ENCODE measurements at places on chromosomes 3 and 15. TPM values are rescaled to one million over a fixed set of nuclear protein-coding genes. Genes with fewer than 3 reads are reported as not detected.

- peaks cover 13% of the 10 kb centered on the region for H3K4me1 ChIP-seq
- no peaks in the 10 kb centered on the region for H3K36me3 ChIP-seq
- no peak for DNase-seq
- H3K27me3 ChIP-seq: no peaks in the 10 kb centered on the region
Measured at GRCh38 chr3:150762662-150763121, 277 bp downstream of the SIAH2 start.

DNA sequence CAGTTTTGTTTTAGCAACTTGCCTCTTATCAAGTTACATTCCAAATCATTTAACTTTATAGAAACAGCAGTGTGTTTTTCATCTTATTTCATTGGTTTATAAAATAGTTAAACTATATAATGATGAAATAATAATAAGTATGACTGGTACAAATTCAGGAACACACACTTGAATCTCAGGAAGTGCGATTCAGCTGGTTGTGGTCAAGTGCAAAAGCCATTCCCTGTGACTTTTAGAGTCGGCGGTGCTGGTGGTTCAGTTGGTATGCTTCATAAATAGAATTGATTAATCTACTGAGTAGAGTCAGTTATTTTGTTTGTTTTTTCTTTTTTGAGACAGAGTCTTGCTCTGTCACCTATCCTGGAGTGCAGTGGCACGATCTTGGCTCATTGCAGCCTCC is 22.7 kb downstream of the SACM1L start:
- H3K36me3 ChIP-seq: peaks cover 78% of the 10 kb centered on the region
- DNase-seq: no peak
- no peak overlapping the region for H3K4me3 ChIP-seq
- peaks cover 5% of the 10 kb centered on the region for H3K4me1 ChIP-seq
- no peaks in the 10 kb centered on the region for H3K27me3 ChIP-seq
- no peak overlapping the region for H3K27ac ChIP-seq

GRCh38 chr3:186520957-186521842 is 23.0 kb downstream of the CRYGS start:
- no peak overlapping the region for H3K4me3 ChIP-seq
- H3K27ac ChIP-seq: peak overlapping the region; percentile 22
- no peaks in the 10 kb centered on the region for H3K36me3 ChIP-seq
- peaks cover 49% of the 10 kb centered on the region for H3K4me1 ChIP-seq
- no peaks in the 10 kb centered on the region for H3K27me3 ChIP-seq
- no peak for DNase-seq

- H3K4me3 ChIP-seq: no peak overlapping the region
- H3K27me3 ChIP-seq: no peaks in the 10 kb centered on the region
- H3K4me1 ChIP-seq: no peaks in the 10 kb centered on the region
- no peak overlapping the region for H3K27ac ChIP-seq
Measured at GRCh38 chr3:16118396-16118795, 56.1 kb upstream of the GALNT15 start.

DNA sequence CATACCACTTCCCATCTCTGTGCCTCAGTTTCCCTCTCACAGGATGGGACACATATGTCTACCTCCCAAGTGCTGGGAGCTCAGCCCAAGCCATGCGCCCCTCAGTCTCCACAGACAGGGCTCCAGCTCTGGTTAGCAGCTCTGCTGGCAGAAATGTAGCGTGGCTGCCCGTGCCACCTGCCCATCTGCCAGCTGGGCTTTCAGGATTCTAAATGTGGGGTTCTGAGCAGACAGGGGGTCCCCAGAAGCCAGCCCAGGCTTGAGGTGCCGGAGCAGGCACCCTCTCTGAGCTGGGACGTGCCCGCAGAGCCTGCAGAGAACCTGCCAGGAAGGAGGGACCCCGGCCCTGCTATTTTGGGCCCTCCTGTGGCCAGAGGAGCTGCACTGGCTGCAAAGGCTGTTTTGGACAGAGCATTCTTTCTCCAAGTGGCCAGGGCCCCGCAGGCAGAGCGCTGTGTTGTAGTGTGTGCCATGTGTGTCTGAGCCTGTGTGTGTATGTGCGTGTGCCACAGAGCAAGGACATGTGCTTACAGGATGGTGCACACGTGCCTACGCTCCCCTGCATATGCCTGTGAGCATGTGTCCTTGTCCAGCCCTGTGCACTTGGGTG is 31.7 kb downstream of the PSTPIP1 start:
- DNase-seq: peak; percentile 12
- H3K36me3 ChIP-seq: peaks cover 71% of the 10 kb centered on the region
- peaks cover 69% of the 10 kb centered on the region for H3K4me1 ChIP-seq
- no peak overlapping the region for H3K27ac ChIP-seq
- no peaks in the 10 kb centered on the region for H3K27me3 ChIP-seq
- H3K4me3 ChIP-seq: no peak overlapping the region

GRCh38 chr3:46981932-46982471 is 2.5 kb downstream of the NBEAL2 start:
- H3K27ac ChIP-seq: peak overlapping the region; percentile 31
- no peak for DNase-seq

The LMAN1L gene
- 0.72 TPM for total RNA-seq

DNA sequence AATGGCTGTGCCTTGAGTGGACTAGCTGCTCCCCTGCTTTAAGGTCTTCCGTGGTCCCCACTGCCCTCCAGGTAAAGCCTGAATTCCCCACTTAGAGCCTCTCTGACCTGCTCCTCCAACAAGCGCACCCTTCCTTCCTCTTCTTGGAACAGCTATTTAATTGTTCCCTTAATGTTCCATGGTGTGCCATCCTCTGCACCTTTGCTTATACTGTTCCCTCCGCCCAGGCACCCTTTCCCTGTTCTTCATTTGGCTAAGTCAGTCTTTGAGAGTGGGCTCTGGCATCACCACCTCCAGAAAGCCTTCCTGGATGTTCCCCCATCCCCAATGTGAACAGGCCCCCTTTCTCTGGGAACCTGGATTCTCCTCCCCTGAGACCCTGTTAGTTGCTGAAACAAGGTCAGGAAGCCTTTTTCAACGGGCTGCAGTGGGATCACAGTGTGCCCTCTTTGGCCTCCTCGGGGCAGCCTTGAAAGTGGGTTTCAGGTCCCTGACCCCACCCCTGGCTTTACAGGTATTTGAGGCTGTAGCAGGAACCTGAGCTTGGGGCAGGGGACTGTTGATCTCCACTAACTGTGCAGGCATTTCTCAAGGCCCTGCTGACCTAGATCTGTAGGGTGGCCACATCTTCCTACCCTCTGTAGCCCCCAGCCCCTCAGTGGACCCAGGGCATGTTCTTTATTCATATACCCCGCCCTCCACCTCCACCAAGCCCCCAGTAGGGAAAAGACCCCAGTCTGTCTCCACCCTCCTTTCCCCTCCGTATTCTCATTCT is 5.0 kb downstream of the ISLR start:
- H3K27ac ChIP-seq: no peak overlapping the region
- DNase-seq: no peak
- H3K36me3 ChIP-seq: no peaks in the 10 kb centered on the region

DNA sequence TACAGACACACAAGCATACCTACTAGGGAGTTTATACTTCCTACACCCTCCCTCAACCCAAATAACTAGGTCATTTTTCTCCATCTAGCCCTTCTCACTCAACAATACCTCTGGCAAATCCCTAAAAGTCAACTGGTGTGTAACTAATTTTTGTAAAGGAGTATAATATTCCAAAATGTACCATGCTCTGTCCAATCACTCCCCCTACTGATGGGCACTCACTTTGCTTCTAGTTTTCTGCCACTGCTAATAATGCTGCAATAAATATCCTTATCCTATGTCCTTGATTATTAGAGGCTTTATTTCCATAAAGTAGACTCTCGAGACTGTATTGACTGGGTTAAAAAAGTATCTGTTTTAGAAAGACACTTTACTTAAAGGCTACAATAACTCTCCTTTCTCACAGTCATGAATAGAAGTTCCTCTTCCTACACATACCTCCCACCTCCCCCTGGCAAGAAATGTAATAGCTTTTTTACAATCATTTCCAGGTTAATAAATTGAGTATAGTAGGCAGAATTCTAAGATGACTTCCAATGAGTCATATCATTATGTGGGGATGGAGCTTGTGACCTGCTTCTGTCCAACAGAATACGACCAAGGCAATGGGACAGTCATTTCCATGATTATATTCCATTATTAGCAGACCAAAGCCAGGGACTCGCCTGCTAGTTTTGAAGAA is 30.0 kb downstream of the SHQ1 start:
- DNase-seq: peak; percentile 34
- H3K27ac ChIP-seq: no peak overlapping the region
- H3K4me3 ChIP-seq: no peak overlapping the region
- H3K36me3 ChIP-seq: peaks cover 9% of the 10 kb centered on the region

GRCh38 chr15:67003586-67003985 is 61.8 kb upstream of the SMAD3 start:
- no peaks in the 10 kb centered on the region for H3K27me3 ChIP-seq
- no peaks in the 10 kb centered on the region for H3K36me3 ChIP-seq
- H3K4me1 ChIP-seq: no peaks in the 10 kb centered on the region
- no peak overlapping the region for H3K4me3 ChIP-seq
- H3K27ac ChIP-seq: no peak overlapping the region

GRCh38 chr15:66842710-66843441 is 140.8 kb downstream of the SMAD6 start:
- peaks cover 9% of the 10 kb centered on the region for H3K4me1 ChIP-seq
- H3K27ac ChIP-seq: no peak overlapping the region
- peaks cover 13% of the 10 kb centered on the region for H3K27me3 ChIP-seq

- H3K4me3 ChIP-seq: no peak overlapping the region
- peak; percentile 23 for DNase-seq
- H3K36me3 ChIP-seq: no peaks in the 10 kb centered on the region
- peaks cover 11% of the 10 kb centered on the region for H3K4me1 ChIP-seq
- no peak overlapping the region for H3K27ac ChIP-seq
- no peaks in the 10 kb centered on the region for H3K27me3 ChIP-seq
Measured at GRCh38 chr15:31598620-31599019, 272.0 kb downstream of the KLF13 start.

GRCh38 chr3:111702996-111703985 is 108.1 kb upstream of the ZBED2 start:
- DNase-seq: no peak
- peaks cover 11% of the 10 kb centered on the region for H3K36me3 ChIP-seq
- H3K27ac ChIP-seq: no peak overlapping the region
- no peaks in the 10 kb centered on the region for H3K4me1 ChIP-seq
- no peaks in the 10 kb centered on the region for H3K27me3 ChIP-seq

The FBXO40 gene
- total RNA-seq: not detected

- H3K4me3 ChIP-seq: no peak overlapping the region
- no peaks in the 10 kb centered on the region for H3K4me1 ChIP-seq
- no peak for DNase-seq
- no peak overlapping the region for H3K27ac ChIP-seq
Measured at GRCh38 chr15:94858011-94858410, 626.6 kb downstream of the MCTP2 start.

GRCh38 chr3:169861871-169862270 is 7.9 kb downstream of the LRRC31 start:
- H3K27ac ChIP-seq: no peak overlapping the region
- DNase-seq: no peak
- no peaks in the 10 kb centered on the region for H3K36me3 ChIP-seq
- no peaks in the 10 kb centered on the region for H3K27me3 ChIP-seq

- no peak overlapping the region for H3K27ac ChIP-seq
- H3K36me3 ChIP-seq: no peaks in the 10 kb centered on the region
- peaks cover 3% of the 10 kb centered on the region for H3K27me3 ChIP-seq
- no peak overlapping the region for H3K4me3 ChIP-seq
- H3K4me1 ChIP-seq: peaks cover 8% of the 10 kb centered on the region
- no peak for DNase-seq
Measured at GRCh38 chr15:66709884-66710283, 7.8 kb downstream of the SMAD6 start.

The VILL gene
- total RNA-seq: 26.9 TPM

- H3K4me1 ChIP-seq: no peaks in the 10 kb centered on the region
- no peaks in the 10 kb centered on the region for H3K36me3 ChIP-seq
- no peak overlapping the region for H3K27ac ChIP-seq
- H3K27me3 ChIP-seq: no peaks in the 10 kb centered on the region
- H3K4me3 ChIP-seq: no peak overlapping the region
Measured at GRCh38 chr3:77773084-77773483, 733.2 kb downstream of the ROBO2 start.

- no peak for DNase-seq
- H3K36me3 ChIP-seq: peaks cover 52% of the 10 kb centered on the region
- no peak overlapping the region for H3K27ac ChIP-seq
- no peak overlapping the region for H3K4me3 ChIP-seq
Measured at GRCh38 chr15:73584699-73585420, 48.3 kb downstream of the NPTN start.

The SLC27A2 gene
- 0.50 TPM for total RNA-seq

GRCh38 chr3:191399918-191400317 is 61.0 kb upstream of the PYDC2 start:
- no peaks in the 10 kb centered on the region for H3K27me3 ChIP-seq
- H3K4me1 ChIP-seq: no peaks in the 10 kb centered on the region
- peaks cover 2% of the 10 kb centered on the region for H3K36me3 ChIP-seq
- no peak for DNase-seq

The RABL3 gene
- total RNA-seq: 18.4 TPM

DNA sequence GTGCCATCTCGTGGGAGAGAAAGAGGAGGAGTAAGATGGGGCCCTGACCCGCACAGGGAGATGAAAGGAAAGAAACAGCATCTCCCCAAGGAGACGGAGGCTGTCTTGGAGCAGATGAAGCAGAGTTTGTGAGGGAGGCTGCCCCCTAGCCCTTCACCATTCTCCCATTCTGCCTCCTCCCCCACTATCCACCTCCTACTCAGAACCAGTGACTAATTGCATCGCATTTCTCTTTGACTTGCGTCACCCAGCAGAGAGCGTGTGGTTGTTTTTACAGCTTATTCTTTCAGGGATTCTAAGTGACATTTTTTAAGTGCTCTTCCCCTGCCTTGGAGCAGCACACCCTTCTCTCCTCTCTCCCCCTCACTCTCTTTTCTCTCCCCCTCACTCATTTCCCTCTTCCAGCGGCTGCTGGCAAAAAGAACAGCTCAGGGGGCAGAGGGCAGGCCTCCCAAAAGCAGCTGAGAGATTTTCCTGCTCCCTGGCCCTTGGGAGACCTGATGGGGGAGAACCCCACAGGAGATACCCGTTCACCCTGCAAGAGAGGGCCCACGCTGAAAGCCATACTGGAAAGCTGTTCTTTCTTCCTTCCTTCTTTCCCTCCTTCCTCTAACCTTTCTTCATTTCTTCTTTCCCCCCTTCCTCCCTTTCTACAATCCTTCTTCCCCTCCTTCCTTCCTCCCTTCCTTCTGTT is 91.8 kb downstream of the MRPL46 start:
- H3K27ac ChIP-seq: no peak overlapping the region
- no peaks in the 10 kb centered on the region for H3K36me3 ChIP-seq
- no peaks in the 10 kb centered on the region for H3K27me3 ChIP-seq
- H3K4me1 ChIP-seq: no peaks in the 10 kb centered on the region

- H3K4me3 ChIP-seq: no peak overlapping the region
- no peak for DNase-seq
- H3K4me1 ChIP-seq: no peaks in the 10 kb centered on the region
Measured at GRCh38 chr3:77456906-77457305, 417.0 kb downstream of the ROBO2 start.

The PXK gene
- 42.1 TPM for total RNA-seq

- DNase-seq: no peak
- no peak overlapping the region for H3K27ac ChIP-seq
- no peaks in the 10 kb centered on the region for H3K27me3 ChIP-seq
- H3K36me3 ChIP-seq: no peaks in the 10 kb centered on the region
- no peak overlapping the region for H3K4me3 ChIP-seq
- no peaks in the 10 kb centered on the region for H3K4me1 ChIP-seq
Measured at GRCh38 chr3:117674321-117674720, 964.7 kb downstream of the TUSC7 start.

The RAB6B gene
- 1.4 TPM for total RNA-seq

GRCh38 chr15:62453375-62453774 is 288.3 kb upstream of the C2CD4B start:
- H3K27ac ChIP-seq: no peak overlapping the region
- no peak overlapping the region for H3K4me3 ChIP-seq
- no peaks in the 10 kb centered on the region for H3K27me3 ChIP-seq
- H3K4me1 ChIP-seq: no peaks in the 10 kb centered on the region
- no peak for DNase-seq

The HRG gene
- total RNA-seq: not detected

Measured in natural killer cell (primary cell).